ENCODE measurements at places on chromosomes 2 and 18.

DNA sequence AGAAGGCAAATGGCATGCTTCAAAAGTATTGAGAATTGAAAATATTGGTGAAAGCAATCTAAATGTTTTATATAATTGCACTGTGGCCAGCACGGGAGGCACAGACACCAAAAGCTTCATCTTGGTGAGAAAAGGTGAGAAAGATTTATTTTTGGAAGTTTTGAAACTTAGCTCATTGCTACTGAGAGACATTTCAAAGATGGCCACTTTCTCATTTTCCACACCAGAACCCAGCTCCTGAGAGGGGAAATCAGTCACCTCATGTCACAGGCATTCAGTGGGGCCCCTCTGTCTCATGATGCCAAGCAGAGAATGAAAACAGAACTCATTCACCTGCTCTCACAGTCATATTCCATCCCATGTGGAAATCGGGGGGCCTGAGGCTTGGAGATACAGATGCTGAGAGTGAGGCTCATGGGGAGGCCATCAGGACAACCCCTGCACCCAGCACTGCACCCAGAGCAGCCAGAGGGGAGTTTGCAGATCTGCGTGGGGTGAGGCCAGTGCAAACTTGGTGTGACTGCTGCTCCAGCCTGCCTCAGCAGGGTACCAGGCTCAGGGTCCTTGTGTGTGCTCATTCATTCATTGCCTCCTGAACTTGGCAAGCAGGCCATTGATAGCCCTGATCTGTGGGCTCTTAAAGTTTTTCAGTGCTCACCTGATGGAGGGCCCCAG lies 31.4 kb downstream of the IL18R1 start:
- DNase-seq, result no peak

DNA sequence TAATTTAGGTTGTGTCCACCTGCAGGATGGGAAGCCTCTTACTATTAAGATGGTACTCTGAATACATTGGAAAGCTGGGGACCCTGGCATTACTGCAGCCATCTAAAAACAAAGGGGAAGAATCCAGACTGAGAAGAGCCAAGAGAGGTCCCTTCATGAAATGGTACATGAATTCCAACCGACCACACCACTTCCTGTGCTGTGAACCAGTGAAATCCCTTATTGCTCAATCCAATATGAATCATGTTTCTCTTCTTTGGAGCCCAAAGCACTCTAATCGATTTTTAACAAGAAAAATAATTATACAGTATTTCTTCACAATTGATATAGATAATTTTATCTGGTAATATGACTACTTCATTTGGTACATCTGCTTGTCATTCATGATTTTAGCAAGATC lies 479.7 kb upstream of the RAB6C start:
- DNase-seq, result no peak

DNA sequence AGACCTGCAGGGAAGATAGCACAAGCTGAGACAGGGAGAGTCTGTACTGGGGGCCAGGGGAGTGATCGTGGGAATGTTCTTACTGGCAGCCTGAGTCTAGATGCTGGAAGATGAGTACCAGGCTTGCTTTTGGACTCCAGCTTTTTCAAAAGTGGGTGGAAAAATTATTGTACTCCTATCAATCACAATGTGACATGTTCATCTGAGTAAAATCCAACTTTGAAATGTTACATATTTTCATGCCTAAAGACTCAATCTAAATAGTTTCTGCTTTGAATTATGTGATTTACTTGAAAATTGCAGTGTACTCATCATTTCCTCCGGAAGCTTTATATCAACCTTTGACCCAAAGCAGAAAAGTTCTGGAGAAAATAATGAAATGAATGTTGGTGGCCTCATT lies 49.7 kb upstream of the ST3GAL5 start:
- DNase-seq, result no peak

GRCh38 chr18:9011431-9011830 lies 91.1 kb upstream of the NDUFV2 start:
- DNase-seq, result no peak

DNA sequence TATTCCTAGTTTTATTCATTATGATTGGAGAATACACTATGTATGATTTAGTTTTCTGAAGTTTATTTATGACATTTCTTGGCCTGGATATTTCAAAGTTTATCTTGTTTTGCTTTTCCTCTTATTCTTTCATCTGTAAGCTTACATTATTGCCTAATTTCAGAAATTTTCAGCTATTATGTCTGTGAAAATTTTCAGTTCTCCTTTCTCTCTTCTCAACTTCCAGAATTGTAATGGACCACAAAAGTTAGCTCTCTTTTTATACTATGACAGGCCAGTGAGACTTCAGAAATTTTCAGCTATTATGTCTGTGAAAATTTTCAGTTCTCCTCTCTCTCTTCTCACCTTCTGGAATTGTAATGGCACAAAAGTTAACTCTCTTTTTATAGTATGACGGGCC lies 97.2 kb upstream of the SCN7A start:
- no peak for DNase-seq

GRCh38 chr2:112876971-112877361 lies 34.0 kb upstream of the IL37 start:
- no peak for DNase-seq

DNA sequence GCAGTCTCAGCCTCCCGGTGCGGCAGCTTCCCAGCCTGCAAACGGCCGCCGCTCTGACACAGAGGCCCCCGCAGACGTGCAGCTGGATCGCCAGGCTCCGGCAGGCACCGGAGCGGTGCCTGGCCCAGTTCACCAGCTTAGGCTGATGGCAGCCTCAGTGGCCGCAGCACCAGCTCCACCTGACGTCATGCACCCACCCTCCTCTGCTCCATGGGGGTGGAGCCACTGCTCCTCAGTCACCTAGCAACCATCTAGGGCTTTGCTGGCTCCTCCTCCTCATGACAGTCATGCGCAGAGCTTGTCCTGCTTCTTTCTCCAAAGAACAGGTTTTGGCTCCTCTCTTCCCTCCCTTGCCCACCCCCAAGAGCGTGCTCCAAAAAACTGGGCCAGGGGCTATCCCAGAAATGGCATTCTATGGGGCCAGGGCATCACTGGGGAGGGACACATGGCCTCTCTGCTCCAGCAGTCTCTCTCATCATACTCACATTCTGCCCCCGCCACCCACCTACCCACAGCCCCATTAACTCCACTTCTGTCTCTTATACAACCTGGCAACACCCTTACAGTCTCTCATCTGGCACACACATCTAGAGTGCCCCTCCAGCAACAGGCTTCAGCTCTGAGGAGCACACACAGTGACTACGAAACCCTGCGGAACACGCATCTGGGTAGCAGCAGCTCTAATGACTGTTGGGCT lies 5.5 kb downstream of the DCTN1 start:
- peak; percentile 80 for DNase-seq

Data from nephron progenitor cell (in vitro differentiated cells).